ENCODE measurements at places on chromosomes 12 and 14. TPM values are rescaled to one million over a fixed set of nuclear protein-coding genes. Genes with fewer than 3 reads are reported as not detected.
A peak's percentile ranks its signal among the peaks of the same experiment; 100 is the strongest.

DNA sequence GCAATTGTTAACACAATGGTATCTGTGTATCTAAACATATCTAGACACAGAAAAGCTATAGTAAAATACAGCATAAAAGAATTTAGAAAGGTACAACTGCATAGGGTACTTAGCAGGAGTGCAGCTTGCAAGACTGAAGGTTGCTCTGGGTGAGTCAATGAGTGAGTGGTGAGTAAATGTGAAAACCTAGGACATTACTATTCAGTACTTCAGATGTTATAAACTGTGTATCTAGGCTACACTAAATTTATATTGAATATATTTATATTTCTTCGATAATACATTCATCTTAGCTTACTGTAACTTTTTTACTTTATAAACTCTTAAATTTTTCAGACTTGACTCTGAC lies 409.0 kb upstream of the DCN start:
- no peak for DNase-seq

The TEX52 gene
- total RNA-seq = not detected

DNA sequence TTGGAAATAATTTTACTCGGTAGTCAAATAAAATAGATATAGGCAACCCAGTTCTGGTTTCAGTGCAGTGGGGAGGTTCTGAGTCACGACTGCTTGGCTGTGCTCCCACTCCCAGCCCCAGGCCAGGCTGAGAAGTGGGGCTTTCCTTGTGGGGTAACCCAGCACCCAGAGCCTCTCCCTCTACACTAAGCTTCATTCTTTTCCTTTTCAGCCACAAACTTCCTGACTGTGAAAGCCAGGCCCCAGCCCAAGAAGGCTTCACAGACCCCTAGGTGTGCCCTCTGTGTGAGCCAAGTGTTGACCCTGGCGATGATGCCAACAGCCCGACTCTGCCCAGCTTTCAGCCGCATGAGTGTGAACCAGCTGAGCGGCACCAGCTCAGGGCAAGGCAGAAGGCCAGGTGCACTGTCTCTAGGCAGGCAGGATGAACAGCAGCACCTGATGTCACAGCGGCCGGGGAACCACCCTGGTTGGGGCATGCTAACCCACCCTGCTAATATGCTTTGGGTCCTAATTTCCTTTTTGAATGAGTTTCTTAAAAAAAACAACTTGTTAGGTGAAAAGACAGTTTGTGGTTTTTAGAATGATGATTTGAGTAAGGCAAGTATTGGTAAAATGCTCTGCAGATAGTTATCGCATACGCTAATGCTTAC lies 42.2 kb upstream of the ATP23 start:
- peak; percentile 45 for DNase-seq

The LRRIQ1 gene
- total RNA-seq = under 0.01 TPM

The RHOJ gene
- total RNA-seq = 0.43 TPM

The KCNC2 gene
- 0.43 TPM for total RNA-seq

GRCh38 chr12:45670346-45671065 lies 59.0 kb upstream of the ARID2 start:
- DNase-seq = no peak

DNA sequence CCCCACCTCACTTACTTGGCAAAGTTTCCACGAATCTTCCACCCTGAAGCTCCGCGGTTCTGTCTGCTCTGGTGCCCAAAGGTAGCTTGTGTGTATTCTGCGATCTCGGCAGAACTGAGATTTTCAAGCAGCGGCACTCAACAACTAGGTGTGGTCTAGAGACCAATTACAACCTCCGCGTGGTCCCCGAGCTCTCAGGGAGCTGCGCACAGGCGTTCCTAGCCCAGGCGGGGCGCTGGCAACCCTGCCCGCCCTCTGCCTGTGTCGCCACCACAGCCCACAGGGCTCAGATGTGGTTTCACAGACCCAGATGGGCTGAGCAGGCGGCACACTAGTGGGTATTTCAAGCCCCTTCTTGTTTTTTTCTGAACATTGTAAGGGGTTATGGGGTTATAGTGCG lies 1.5 kb upstream of the DIABLO start:
- DNase-seq = no peak

DNA sequence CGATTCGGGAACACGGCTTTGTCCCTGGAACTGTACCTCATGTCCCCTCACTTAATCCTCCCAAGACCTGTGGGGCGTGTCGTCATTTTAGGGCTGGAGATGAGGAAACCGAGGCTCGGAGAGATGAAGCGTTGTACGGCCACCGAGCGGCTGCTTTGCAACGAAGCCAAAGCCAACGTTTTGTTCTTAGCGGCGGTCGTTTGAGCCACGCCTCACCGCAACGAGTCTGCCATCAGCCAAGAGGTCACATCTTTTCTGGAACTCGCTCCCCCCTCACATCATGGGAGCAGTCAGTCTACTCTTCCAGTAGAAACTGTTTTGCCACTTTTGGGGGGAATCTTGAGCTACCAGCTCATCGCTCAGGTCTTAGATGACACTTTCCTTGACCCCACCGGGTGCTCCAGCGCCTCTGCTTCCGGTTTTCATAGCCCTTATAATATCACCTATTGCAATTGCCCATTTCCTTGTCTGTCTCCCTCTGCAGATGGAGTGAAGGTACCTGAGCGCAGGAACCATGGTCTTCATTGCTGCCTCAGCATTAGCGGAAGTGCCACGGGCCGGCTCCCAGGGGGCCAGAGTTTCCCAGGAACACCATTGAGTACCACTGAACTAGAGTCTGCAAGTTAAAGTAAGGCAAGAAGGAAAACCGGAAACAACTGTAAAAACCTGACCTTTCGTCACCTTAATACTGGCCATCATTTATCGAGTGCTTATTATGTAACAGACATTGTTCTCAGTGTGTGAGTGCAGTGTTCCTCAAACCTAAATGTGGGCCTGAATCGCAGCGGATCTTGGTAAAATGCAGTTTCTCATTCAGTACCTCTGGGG lies 19.6 kb downstream of the NINJ2 start:
- no peak for DNase-seq

DNA sequence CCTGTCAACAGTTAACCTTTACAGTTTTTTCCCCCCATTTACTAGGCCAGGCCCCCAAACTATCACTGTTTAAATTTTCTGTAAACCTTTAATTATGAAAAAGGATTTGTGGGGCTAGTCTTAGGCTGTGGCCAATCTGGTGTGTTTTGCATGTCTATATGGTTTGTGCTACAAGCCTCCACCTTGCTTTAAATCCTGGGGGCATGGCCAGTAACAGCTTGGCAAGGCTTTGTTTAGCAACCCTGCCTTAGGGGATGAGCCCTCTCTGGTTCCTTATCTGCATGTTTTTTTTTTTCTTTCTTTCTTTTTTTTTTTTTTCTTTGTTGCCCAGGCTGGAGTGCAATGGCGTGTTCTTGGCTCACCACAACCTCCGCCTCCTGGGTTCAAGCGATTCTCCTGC lies 102.7 kb downstream of the KCNMB4 start:
- DNase-seq = no peak

- DNase-seq = peak; percentile 84
Observed at GRCh38 chr14:55721353-55721752, 141.3 kb downstream of the KTN1 start.

DNA sequence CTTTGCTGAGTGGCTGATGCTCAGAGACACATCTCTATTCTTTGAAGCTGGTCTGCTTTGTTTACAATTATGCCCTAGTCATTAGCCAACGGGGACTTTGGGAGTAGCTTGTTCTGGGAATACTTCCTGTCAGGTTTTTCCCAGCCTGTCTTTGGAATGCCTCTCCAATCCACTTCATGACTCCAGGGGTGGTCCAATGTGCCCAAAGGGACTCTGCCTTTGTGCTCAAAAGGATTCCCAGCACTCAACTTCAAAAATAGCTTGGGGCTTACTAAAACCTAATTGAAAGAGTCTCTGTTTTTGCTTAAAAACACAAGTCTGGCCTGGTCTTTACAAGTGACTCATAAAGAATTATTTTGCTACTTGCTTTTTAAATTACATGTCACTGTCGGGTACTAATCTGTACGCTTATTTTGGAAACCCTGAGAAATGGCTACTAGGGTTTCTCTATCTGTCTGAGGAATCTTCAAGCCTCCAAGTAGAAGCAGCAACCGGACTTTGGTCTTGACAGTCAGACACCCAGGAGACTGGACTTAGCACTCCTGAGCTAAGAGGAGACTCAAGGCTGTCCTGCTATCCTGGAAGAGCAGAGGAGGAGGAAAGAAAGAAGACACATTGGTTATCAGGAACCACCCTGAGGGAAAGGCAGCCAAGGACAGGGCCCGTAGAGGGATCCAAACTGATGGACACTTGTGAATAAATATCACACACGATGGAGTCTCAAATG lies 20.7 kb downstream of the PHLDA1 start:
- DNase-seq = peak; percentile 44
